ENCODE measurements at places on chromosomes 7 and 10. TPM values are rescaled to one million over a fixed set of nuclear protein-coding genes. Genes with fewer than 3 reads are reported as not detected.

The HSPA12A gene
- total RNA-seq: 1.5 TPM

The COBL gene
- total RNA-seq: 3.0 TPM

The HIP1 gene
- 6.5 TPM for total RNA-seq

The UPK3B gene
- total RNA-seq: 3.0 TPM

The FMC1 gene
- 9.2 TPM for total RNA-seq
